NCI-H1417 (cell line): ENCODE measurements at places on chromosomes 3 and 15.

GRCh38 chr3:32831791-32832190 is 14.0 kb downstream of the TRIM71 start:
- no peak for DNase-seq

- DNase-seq: peak; percentile 45
These were observed 210.9 kb downstream of the ZIC1 start for GRCh38 chr3:147619921-147620560.

DNA sequence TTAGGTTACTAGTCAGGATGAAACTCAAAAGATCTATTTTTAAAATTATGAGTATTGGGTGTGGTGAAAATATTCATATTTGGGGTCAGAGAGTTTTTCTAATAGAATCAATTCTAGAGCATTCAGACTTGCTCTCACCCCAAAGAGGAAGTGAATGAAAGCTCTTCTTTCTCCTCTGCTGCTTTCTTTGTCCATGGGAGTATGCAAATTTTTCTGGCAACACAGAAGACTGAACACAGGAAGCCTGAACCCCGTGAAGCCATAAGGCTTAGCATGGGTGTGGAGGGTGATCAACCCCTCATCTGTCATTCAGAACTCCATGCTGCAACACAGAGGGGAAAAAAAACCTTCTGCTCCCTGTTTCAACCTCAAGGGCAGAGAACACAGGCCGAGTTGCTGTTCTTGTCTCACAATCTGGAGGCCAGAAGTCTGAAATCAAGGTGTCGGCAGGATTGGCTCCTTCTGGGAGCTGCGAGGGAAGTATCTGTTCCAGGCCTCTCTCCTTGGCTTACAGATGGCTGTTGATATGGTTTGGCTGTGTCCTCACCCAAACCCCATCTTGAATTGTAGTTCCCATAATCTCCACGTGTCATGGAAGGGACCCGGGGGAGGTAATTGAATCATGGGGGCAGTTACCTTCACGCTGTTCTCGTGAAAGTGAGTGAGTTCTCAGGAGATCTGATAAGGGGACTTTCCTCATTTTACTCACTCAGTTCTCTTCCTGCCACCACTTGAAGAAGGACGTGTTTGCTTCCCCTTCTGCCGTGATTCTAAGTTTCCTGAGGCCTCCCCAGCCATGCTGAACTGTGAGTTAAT is 33.7 kb upstream of the CD47 start:
- DNase-seq: no peak

GRCh38 chr3:46860810-46861604 is 2.2 kb downstream of the MYL3 start:
- DNase-seq: no peak

DNA sequence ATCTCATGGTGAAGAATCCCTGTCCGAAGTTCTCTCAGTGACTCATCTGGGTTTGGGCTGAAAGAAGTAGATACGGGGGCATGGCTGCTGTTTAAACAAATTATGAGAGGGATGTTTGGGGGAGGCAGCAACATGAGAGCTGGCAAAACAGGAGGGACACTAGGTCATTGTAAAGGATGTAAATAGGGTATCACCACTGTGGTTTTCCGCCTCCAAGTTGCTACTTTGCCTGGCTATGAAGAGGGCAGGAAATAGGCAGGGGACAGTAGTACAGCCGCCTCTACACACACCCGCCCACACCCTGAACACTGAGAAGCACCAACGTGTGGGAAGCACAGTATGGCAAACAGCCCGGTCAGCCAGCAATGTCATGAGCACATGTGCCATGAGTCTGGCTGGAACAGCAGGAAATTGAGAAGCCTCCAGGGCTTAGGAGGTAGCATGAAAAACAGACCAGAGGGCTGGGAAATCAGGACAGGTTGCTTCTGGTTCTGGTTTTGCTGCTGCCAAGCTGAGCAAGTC is 17.1 kb downstream of the HEXA start:
- DNase-seq: no peak
